ENCODE measurements at places on chromosomes 2 and 18.

- DNase-seq = no peak
These were observed 828.9 kb upstream of the NXPH2 start for GRCh38 chr2:139609109-139609508.

DNA sequence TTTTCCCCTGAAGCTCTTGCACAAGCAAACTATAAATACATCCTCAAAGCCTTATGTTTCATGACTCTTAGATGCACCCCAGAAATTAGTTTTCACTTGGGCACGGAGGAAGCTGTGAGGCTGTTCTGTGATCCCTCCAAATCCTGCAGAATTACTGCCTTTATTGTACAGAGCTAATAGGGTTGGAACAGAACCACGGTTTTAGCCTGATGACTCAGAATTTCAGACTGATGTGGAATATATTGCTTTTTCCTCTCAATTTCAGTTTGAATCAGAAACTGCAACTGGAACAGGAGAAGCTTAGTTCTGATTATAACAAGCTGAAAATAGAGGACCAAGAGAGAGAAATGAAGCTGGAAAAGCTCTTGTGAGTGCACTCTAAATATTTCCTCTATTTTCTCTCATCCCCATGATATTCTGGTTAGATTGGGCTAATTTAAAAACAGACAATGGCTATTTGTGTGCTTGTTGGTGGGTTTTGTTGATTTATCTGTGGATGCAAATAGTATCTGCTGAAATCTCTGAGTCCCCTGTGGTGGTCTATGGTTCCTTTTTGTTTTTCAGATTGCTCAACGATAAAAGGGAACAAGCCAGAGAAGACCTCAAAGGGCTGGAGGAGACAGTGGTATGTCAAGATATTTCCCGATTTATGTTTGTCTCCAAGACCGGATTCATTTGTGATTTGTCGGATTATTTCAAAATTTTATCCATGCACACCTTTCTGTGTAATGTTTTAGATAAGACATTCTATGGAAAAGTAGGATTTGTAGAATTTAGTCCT is 38.2 kb upstream of the LYPD6B start:
- DNase-seq = no peak

GRCh38 chr2:231691251-231691772 is 17.0 kb upstream of the PTMA start:
- DNase-seq = no peak

- DNase-seq = no peak
These were observed 69.2 kb upstream of the EPHA4 start for GRCh38 chr2:221641181-221641871.

DNA sequence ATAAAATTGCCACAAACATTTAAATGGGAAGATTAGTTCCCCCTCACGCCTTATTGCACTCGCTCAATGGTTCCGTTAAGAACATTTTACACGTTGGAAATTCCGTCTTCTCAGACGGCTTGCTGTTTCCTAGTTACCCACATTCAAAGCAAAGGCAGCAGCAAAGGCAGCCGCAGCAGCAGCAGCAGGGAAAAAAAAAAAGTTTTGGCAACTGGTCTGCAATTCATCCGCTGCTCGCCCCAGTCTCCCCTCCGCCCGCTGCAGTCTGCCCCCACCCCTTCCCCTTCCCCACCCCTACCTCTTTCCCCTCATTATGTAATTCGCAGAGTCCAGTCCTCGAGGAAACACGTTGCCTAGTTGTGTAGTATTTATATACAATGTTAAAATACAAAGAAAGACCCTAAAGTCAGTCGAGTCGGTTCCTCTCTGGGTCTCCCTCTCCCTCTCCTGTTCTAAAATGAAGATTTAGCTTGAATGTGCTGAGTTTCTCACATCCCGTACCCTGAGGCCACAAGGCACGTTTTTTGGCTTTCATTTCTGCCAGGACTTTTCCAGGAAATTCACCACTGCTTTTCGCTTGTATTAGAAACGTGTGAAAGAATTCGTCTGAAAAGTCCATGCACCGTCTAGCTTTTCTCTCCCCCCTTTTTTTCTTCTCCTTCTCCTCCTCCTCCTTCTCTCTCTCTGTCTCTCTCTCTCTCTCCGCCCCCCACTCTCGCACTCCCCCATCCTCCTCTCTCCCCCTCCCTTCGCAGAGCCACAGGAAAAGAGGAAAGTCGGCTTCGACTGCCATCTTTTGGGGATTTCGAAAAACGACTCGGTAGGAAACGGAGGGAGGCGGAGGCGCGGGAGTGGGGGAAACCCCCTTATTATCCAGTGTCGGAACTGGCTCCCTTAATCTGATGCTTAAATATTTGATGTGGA is 140.0 kb downstream of the MEIS1 start:
- no peak for DNase-seq

DNA sequence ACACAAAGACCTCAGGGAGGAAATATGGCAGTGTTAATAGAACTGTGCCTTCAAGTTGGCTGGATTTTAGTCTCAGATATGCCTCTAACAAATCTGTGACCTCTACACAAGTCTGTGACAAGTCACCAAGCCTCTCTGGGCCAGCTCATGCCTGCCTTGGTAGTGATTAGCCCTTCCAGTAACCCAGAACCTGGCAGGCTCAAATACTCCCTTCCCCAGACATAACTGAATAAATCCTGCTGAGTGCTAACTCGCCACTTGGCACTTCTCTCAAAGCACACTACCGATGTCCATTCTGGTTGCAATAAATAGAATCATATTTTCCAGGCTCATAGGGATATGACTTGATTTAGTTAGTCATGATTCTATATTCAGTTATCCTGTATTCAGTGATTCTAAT is 15.3 kb upstream of the THSD7B start:
- DNase-seq = no peak

DNA sequence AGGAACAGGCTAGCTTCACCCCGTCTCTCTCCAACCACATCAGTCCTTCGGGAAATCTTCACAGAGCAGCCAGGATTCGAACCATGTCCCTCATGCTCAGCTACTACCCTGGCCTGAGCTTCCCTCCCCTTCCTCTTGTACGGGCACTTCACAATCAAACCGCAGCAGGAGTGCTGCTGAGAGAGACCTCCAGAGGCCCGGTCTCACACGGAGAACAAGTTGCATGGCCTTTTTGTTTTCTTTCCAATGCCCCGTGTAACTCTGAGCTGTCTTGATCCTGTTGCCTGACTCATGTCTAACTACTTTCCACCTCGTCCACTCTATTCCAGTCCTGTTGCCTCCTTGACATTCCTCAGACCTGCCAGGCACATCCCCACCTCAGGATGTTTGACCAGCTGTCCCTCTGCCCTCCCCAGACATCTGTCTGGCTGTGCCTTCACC is 25.4 kb downstream of the FBLN7 start:
- DNase-seq = no peak

DNA sequence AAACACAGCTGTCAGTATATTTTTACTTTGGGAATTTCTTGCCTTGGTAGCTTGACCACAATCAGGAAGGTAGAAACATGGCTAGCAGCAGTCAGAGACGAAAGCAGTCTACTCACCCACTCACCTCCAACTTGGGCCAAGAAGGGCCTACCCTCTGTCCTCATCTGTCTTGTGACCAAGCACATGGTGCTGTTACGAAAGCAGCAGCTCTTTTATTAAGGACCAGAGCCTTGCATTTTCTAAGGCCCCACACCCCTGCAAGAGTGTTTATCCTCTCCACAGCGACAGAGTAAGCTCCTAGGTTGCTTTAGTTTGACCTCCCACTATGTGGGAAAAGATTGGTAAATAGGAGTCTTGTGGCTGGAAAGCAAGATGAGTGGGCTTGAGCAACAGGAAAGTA is 31.3 kb upstream of the MSTN start:
- DNase-seq = no peak

DNA sequence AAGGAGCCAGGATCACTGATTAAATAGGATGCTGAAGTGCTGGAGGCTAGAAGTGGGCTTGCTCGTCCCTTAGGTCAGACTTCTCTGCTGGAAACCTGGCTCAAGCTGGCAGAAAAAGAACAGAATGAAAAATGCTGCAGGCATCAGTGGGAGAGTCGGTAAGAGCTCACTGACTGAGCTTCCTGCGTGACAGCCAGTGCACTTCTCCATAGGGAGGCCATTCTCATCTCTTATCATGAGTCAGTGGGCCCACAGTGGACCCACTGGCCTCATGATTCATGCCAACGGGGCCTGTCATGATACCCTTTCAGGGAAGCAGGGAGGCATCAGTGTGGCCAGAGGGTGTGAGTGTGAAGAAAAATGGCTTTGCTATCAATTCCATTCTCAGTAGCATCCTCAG is 498.2 kb downstream of the PTPRM start:
- DNase-seq = no peak

DNA sequence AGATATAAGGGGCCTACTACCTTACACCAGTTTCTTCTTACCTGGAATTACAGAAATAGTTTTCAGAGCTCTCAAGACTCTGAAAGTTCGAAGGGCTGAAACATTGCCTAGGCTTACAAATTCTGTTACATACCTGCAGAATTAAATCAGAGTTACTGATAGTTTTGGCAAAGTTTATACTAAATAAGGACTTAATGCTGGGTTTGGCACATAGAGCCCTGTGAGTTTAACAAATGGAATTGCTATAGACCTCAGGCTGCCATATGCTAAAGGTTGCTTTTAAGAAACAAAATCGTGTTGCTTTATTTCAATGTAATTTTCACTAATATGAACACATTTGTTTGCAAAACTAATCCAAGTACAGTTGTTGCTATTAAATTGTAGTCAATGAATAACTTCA is 40.1 kb downstream of the SCN3A start:
- no peak for DNase-seq

GRCh38 chr2:84817239-84817655 is 63.6 kb downstream of the TRABD2A start:
- no peak for DNase-seq

DNA sequence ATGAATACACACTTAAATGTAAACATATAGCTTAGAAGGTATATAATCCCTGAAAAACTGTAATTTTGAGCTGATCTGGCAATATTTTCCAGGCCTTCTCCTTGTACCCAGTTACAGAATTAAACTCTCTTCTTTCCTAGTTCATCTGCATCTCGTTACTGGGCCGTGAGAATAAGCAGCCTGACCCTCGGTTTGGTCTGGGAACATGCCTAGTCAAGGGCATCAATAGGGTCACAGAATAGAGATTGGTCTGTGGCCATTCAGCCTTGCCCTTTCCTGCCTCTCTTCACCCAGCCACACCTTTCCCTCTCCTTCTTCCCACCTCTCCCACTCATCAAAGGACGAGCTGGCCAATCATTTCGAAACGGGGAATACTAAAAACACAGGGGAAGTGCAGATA is 27.3 kb downstream of the SULT1C2 start:
- DNase-seq = no peak

- no peak for DNase-seq
These were observed 137.4 kb upstream of the ETAA1 start for GRCh38 chr2:67259556-67260342.

- no peak for DNase-seq
These were observed 50.5 kb downstream of the QPCT start for GRCh38 chr2:37394796-37395555.

- DNase-seq = no peak
These were observed 86.4 kb downstream of the XRCC5 start for GRCh38 chr2:216195565-216196029.

GRCh38 chr2:34037157-34037556 is 438.1 kb upstream of the FAM98A start:
- DNase-seq = no peak

GRCh38 chr18:8654503-8655451 is 45.5 kb downstream of the RAB12 start:
- DNase-seq = no peak

DNA sequence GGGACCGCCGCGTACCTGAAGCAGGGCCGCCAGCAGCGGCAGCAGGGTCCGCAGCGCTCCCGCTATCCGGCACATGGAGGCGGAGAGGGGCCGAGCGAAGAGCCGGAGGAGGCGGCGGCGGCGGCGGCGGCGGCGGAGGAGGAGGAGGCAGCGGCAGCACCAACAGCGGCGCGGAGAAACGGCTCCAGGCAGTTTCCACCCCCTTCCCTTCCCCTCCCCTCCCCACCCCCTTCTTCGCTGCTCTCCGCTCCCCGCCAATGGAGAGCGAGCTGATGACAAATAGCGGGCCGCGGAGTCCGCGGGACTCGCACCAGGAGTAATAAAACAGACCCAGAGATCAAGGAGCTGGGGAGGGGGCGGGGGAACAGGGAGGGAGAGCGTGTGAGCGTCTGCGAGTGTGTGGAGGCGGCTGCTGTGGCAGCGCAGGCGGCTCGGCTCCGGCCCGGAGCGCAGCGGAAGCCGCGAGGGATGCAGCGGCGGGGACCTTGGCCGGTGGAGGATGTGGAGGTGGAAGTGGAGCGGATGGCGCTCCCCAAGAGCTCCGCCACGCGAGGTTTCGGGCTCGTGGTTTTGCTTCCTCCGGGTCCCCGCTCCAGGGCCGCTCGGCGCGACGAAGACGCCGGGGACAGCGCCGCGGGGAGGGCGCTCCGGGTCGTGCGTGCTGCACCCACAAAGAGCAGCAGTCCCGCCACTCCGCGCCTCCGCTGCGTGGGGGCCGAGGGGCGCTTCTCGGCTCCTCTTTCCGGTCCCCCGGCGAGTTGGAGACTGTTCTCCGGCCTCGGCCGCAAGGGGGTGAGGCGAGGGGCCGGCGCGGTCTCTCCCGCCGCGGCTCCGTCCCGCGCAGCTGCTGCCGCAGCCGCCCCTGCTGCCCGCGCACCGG is at the start of gene CDH2:
Gene CDH2 (minus strand): TSS at position 183 of the 880 bp plus-strand sequence. CDS start 108 bp downstream, at position 75.
- DNase-seq = no peak

GRCh38 chr2:102520009-102520408 is 47.0 kb downstream of the SLC9A4 start:
- peak; percentile 3 for DNase-seq

DNA sequence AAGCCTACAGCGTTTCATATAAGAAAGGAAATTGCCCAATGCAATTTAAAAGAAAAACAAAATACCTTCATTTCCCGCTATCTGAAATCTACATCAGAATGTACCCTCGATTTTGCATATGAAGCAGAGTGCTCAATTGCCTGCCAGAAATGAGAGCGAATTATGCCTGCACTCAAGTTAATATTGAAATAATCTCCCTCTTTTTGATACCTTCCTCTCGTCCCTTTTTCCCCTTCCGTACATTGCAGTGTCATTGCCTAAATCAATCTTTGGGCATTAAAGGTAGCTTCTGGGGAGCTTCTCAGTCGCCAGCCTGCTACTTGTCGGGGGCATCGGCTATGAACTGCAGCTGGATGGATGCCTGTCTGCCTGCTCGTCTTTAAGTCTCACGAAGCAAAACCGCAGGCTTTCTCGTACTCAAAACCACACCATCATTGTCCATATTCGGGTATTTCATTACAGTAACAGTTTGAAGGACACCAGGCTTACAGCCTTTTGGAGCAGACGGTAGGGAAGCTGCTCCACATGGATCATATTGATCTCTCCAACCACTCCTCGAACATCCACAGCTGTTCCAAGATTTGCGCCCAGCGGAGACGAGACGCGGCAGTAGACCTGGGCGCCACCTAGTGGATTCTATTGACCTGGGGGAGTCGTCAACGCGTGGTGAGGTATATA is 64.0 kb upstream of the HNRNPA3 start:
- DNase-seq = peak; percentile 69

DNA sequence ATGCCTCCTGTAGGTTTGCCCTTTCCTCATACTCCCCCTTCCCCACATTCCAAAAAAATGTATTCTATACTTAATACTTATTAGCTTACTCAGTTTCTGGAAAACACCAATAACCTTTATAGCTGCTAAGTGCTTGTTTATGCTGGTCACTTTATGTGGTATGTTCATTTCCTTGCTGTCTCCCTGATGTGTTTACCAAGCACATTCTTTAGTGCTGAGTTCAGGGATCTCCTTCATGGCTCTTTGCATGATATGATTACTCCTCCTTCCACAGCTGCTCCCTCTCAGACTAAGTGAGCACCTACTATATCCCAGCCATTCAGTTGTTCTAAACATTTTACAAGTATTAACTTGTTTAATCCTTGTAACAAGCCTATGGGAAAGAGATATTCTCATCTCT is 698.3 kb upstream of the FANCL start:
- DNase-seq = no peak

GRCh38 chr2:102932501-102932900 is 170.7 kb downstream of the TMEM182 start:
- no peak for DNase-seq

GRCh38 chr2:227117852-227118251 is 46.2 kb downstream of the COL4A4 start:
- DNase-seq = no peak

Measured in stimulated activated CD4-positive, alpha-beta T cell treated with anti-CD3 and anti-CD28 coated beads, Interleukin-12 subunit alpha, Interleukin-12 subunit beta, amount 100 ng/mL, for 4 hours (primary cell).